Uterus (tissue), 4 donors: ENCODE measurements at places on chromosomes 5 and 9. TPM values are rescaled to one million over a fixed set of nuclear protein-coding genes. Genes with fewer than 3 reads are reported as not detected.
A peak's percentile ranks its signal among the peaks of the same experiment; 100 is the strongest.

DNA sequence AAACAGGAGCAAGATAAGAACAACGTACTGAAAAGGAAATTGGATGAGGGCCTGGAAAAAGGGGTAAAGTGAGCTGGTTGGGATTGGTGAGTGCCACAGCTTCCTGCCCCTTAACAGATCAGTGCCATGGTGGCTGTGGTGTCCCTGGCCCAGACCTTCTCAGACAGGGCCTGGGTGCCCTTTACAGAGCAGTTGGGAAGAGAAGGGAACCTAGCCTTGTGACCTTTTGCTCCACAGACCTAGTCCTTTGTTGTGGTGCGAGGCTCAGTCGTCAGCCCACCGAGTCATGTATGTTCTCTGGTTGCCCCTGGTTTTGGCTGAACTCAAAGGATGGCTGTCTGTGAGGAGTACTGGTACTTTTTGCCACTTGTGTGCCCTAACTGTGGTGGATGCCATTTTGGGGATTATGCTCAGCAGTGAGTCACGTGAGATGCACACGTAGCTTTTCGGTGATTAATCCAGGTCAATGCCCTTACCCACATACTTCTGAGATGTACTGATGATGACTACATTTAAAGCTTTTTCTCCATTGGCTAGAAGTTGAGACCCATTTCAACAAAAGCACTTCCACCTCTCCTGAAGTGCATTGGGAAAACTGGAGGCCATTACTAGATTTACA lies 48.4 kb downstream of the EXOSC2 start:
- no peak for DNase-seq

DNA sequence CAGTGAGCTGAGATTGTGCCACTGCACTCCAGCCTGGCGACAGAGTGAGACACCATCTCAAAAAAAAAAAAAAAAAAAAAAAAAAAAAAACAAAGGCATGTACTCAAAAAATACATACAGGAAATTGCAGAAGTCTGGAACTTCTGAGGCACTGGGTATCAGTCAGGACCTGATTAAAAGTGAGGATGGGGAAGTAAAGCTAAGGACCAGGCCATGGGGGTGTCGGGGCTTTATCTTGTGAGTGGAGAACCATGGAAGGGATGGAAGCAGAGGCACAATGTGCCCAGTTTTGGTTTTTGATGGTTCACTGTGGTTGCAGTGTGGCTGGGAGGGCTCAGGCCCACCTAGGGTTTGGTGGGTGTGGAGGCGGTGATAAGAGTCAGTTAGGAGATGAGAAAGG lies 212.7 kb upstream of the PIK3R1 start:
- no peak for DNase-seq

- no peak for DNase-seq
Measured at GRCh38 chr9:37801959-37802711, 1.5 kb downstream of the DCAF10 start.

DNA sequence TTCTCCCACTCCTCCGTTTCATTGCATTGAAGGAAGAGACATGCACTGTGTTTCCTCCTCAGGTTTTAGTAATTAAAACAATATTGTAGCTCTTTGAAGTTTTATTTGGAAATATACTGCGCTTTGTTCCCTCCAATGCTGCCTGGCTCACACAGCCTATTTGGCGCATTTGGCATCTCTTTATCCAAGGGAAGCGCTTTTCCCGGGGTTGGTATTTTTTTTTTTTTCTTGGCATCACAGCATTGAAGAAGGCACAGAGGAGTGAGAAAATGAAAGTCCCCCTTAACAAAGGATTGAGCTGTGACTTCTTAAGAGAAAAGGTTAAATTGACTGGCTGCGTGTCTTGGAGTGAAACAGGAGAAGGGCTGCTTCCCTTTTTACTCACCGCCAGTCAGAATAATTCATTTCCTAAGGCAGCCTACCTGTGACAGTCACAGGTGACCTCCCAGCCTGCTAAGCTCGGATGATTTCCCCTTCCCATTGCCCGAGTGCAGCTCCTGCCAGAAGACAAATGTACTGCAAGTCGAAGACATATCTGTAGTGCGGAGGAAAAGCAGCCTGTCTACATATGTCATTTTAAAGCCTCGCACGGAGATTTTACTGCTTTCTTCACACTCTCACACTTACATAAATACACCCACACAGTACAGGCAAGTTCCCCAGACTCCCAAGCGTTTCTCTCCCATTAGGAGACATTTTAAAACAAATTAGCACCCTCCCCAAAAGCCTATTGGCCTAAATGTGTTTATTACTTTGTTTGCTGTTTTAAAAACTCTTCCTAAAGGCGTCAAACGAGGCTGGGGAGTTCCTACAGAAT lies 665.5 kb upstream of the ZNF608 start:
- no peak for DNase-seq

DNA sequence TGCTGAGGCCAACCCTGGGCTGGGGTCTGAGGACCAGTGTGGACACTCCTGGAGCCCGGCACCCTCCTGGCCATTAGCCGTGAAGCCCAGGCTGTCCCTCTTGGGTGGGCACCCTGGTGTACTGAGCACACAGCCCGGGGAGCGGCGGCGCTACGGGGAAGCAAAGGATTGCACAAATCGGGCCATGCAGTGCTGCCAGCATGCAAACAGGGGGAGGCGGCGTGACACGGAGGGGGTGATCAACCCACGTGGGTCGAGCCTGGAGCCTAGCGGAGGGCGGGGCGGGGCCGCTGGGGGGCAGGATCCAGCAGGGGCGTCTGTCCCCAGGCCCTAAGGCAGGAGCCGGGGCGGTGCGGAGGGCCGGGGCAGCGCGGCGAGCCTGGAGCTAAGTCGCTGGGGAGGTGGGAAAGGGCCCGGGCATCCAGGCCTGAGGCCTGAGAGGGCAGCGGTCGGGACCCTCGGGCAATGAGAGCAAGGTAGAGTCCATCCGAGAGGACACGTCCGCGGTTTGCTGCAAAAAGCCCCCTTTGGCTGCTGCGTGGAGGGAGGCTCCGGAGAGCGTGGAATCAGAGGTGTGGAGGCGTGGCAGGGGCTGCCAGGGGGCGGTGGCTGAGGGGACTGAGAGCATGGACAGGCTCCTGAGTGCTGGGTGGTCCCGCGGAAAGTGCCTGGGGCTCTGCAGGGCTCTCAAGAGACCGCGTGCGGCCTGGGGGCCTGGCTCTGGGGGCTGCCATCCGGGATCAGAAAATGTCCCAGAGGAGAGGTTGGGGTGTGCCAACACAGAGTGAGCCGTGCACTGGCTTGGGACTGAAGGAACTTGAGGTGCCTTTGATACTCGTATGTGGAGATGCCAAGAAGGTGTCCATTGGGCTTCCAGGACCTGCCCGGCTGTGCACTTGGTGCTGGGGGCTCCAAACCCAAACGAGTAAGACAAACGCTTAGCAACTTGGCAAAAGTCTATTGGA lies 94.2 kb downstream of the BARX1 start:
- DNase-seq: no peak

GRCh38 chr5:124806373-124807077 lies 60.1 kb upstream of the ZNF608 start:
- DNase-seq: peak; percentile 74

DNA sequence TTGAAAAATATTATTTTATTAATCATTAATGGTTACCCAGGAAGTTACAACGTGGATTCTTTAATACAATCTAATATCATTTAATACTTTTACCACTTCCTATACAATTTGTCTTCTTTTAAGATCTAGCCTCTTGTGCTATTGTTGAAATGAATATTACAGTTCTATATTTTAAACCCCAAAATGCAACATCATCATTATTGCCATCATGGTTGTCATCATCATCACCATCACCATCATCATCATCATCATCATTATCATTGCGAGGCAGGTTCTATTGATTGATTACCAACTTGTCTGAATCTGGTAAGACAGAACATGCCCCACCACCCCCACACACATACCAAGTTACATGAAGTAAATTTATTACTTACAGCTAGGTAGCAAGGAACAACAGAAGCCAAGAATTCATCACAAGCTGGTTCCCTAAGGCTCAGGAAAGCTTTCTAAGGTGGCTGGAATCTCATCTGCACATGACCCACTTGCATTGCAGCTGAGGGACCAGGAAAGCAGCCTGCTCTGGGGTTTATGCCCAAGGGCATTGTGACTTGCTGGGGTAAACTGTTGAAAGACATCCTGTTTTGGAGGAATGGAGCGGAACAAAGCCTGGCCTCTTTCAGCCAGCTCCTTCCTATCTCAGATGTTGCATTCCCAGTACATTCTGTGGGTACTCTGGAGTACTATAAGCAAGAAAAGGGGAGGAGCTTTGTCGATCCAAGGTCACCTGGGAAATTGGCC lies 418.1 kb downstream of the PRR16 start:
- DNase-seq: no peak

- no peak for DNase-seq
Measured at GRCh38 chr5:78660401-78660800, 11.8 kb upstream of the LHFPL2 start.

GRCh38 chr5:156000115-156000514 lies 326.8 kb upstream of the SGCD start:
- no peak for DNase-seq

DNA sequence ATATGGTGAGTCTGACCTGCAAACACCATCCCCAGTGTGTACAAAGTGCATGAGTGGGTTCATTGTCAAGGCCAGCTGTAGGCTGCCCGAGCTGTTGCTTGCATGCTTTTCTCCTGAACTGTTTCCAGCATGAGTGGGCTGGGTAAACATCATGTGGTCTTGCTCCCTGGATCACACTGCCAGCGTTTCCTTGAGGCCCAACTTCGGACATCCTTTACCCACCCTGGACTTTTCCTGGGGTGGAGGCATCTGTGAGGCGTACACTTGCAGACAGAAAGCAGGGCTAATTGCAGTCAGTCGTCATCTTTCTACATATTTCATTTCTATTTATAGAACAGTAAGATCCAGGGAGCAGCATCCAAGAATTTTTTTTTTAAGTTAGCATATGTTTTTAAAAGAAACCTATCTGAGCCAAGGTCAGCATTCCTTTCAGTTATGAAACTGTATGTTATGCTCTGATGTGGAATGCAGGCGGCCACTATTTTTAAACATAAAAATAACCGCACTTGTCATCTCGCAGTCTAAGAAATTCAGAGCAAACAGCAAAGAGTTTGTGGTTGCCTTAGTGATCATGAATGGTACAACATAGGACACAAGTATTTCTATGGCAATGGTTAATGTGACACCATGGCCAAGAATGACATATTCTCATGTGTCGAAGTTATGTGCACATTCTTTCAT lies 106.5 kb upstream of the DMRT1 start:
- peak; percentile 68 for DNase-seq

DNA sequence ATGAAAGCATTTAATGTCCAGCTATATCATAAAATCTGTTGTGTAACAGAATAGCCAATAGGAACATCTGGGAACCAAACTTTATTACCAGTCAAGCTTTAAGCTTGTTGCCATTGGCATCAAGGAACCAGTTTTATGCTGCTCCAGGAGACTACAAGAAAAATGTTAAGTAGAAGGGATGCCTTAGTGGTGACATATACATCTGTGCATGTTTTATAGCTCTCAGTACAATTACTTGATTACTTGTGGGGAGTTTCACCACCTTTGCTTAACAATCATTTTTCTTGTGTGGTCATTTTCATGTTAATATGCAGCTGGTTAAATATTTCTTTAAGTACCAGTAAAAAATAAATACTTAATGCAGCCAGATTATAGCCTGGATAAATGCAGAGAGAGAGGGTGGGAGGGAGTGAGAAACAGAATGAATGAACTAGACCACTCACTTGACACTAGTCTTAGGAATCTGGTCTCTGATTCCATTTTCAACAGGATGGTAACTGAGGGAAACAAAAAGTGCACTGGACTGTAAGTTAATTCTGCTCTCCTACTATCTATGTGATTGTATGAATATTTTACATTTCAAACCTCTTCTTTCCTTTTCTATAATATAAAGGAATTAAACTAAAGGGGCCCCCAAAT lies 35.7 kb upstream of the LURAP1L start:
- no peak for DNase-seq

- DNase-seq: peak; percentile 9
Measured at GRCh38 chr9:134604834-134605233, 36.8 kb upstream of the COL5A1 start.

DNA sequence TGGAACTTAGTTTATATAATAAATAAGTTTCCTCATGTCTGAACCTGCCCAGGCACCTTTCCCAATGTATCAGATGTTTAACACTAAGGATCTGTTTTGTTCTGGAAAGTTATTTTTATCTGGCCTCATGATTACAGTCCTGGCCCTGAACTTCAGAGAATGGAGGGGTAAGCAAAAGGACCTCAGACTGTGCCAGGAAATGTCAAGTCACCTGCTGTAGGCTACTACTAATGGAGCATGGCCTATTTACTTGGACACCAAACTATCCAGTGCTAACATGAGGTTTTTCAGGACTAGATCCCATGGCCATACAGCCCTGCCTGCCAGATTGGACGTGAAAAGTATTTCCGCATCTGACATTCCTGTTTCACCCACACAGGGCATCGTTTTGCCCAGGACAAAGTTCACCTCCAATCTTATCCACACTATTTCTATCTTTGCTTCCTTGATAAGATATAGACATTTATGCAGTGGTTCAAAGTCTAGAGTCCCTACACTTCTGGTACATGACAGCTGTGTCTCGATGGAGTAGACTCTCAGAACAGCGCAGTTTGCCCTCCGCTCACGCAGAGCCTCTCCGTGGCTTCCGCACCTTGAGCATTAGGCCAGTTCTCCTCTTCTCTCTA lies at the start of gene BTNL8:
TSS of gene BTNL8 (plus strand) at position 539 of the 626 bp plus-strand sequence. CDS start 152 bp downstream, outside the sequence.
- no peak for DNase-seq

GRCh38 chr5:140311011-140311467 lies 8.1 kb upstream of the PFDN1 start:
- no peak for DNase-seq

GRCh38 chr9:25205285-25205684 lies 473.0 kb downstream of the TUSC1 start:
- DNase-seq: no peak

- peak; percentile 45 for DNase-seq
Measured at GRCh38 chr5:116411101-116411571, 163.5 kb downstream of the SEMA6A start.

DNA sequence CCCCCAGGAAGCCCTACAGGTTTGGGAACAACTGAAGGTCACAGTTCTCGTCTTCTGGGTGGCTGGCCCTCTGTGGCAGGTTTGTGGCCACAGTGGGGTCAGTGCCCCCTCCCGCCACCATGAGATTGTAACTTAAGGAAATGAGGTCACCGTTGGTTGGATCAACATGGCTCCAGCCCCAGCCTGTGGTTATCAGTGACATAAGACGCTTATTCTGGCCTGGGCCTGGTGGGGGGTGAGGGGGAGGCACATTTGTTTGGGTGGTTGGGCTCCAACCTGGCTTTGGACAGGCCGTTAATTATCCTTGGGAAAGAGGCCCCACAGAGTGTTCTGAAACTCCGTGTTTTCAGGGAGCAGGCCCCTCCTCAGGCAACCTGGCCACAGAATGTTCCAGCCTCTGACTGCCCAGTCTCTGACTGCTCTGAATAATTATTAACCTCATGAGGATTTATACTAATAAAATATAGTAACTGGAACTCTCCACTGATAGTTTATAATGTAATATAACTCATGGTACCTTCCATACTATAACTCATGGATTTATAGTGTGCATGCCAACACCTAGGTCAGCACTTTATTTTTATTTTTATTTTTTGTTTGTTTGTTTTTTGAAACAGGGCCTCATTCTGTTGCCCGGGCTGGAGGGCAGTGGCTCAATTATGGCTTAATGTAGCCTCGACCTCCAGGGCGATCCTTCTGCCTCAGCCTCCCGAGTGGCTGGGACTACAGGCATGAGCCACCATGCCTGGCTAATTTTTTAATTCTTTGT lies 58.0 kb upstream of the RPL26L1 start:
- peak; percentile 87 for DNase-seq

GRCh38 chr9:31783491-31783890 lies 601.0 kb upstream of the ACO1 start:
- DNase-seq: no peak

- no peak for DNase-seq
Measured at GRCh38 chr5:31957151-31957550, 217.0 kb downstream of the GOLPH3 start.

Gene SLC1A1
- 19.2 TPM for total RNA-seq

Gene SLC34A3
- total RNA-seq: not detected

Gene SAXO1
- 0.37 TPM for total RNA-seq

Gene GRXCR2
- not detected for total RNA-seq

Gene KIF27
- 23.3 TPM for total RNA-seq
